ENCODE measurements at places on chromosomes 5 and 9.
A peak's percentile ranks its signal among the peaks of the same experiment; 100 is the strongest.

GRCh38 chr5:64333886-64334285 lies 168.2 kb downstream of the RNF180 start:
- DNase-seq: no peak

GRCh38 chr9:109399258-109399767 lies 78.5 kb upstream of the EPB41L4B start:
- DNase-seq: peak; percentile 28

DNA sequence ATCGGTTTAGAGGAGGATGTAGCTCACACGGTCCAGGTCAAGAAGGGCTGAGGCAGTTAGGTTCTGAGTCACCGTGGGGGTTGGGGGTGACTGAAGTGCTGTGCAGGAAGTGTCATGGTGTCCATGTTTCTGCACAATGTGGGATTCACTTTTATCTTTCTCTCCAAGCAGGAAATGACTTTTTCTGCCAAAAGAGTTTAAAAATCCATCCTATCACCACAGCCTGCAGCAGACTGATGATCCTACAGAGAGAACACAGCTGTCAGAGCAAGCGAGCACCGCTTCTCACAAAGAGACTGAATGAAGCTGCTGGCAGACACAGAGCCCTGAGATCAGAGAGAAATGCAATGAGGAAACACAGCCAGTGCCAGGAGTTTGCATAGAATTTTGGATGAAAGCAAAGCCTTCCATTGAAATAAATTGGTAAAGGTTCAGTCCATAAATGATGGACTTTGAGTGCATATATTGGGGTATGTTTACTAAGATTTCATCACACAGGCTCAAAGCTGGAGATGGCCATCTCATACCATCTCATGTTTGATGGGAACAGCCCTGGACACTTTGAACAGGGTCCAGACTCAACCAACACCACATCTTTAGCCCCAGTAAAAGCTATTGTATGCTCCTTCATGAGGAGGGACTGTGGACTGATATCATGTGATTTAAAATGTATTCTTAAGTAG lies 213.9 kb upstream of the FBXL7 start:
- no peak for DNase-seq

GRCh38 chr9:137760426-137760825 lies 117.2 kb upstream of the CACNA1B start:
- no peak for DNase-seq

- DNase-seq: no peak
Observed at GRCh38 chr5:153794327-153794726, 244.4 kb downstream of the FAM114A2 start.

GRCh38 chr5:132915681-132916080 lies 42.2 kb downstream of the LEAP2 start:
- DNase-seq: no peak

DNA sequence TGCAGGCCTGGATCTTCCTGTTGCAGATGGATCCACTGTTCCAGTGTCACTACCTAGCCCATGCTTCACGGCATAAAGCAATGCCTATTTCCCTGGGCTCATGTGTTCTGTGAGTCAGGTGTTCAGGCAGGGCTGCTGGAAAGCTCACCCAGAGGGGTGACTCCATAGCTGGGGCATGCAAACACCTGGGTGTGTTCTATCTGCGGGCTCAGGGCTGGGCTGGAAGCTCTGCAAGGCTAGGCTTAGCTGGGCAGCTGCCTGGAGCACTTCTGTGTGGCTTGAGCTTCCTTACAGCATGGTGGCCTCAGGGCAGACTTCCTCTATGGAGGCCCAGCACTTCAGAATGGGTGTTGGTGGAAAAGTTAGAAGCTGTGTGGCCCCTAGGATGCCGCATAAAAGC lies 139.9 kb downstream of the GADD45G start:
- no peak for DNase-seq

All from activated CD4-positive, alpha-beta memory T cell treated with anti-CD3 and anti-CD28 coated beads for 36 hours (primary cell).